Osteocyte (in vitro differentiated cells): ENCODE measurements at places on chromosomes 2 and 18. TPM values are rescaled to one million over a fixed set of nuclear protein-coding genes. Genes with fewer than 3 reads are reported as not detected.
A peak's percentile ranks its signal among the peaks of the same experiment; 100 is the strongest.

The LONRF2 gene
- total RNA-seq: 0.26 and 0.32 TPM in 2 replicates

The REG1A gene
- not detected in 2 replicates for total RNA-seq

DNA sequence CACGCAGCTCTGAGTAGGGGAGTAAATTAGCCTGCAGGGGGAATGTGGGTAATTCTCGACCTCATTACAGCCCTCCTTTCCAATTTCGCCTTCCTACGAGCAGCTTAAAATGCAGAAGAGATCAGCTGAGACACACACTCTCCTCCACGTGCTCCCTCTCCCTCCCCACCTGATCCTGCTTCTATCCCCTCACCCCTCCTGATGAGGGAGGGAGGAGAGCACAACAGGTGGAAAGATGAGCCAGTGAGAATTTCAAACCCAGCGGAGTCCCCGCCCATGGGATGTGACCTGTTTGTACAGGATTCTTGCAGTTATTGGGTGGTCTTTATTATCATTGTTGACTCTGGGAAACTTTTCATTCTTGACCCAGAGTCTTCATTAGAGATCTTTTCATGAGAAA lies 35.5 kb downstream of the DDX18 start:
- no peak for DNase-seq

DNA sequence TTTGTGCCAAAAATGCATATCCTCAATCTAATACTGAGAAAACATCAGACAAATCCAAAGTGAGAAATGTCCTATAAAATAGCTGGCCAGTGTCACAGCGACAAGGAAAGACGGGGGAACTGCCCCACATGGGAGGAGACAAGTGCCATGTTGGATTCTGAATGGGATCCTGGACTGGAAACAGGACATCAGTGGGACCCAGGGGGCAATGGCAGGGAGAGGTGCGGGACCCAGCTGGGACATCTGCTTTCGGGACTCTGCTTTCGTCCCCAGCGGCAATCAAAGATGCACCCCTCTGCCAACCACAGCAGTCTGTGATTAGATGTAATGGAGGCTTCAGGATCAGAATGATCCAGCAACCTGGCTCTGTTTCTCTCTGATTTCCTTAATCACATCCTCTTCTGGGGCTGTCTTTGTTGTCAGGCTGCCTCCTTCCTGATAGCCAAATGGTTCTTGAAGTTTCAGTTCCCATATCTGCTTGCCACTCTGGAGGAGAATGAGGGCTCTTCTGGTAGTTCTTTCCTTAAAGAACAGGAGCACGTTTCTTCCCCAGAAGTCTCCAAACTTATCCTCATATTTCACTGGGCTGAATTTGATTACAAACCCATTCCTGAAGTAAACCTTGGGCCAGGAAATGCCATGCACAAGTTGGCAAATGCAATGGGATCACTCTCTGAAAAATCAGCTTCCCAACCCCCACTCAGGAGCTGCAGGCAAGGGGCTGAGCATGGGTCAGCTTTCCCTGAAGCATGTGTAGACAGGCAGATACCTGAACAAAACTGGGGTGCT lies 13.6 kb upstream of the PROC start:
- peak; percentile 66 for DNase-seq

- DNase-seq: no peak
These were observed 64.5 kb downstream of the ADI1 start for GRCh38 chr2:3454802-3455201.

DNA sequence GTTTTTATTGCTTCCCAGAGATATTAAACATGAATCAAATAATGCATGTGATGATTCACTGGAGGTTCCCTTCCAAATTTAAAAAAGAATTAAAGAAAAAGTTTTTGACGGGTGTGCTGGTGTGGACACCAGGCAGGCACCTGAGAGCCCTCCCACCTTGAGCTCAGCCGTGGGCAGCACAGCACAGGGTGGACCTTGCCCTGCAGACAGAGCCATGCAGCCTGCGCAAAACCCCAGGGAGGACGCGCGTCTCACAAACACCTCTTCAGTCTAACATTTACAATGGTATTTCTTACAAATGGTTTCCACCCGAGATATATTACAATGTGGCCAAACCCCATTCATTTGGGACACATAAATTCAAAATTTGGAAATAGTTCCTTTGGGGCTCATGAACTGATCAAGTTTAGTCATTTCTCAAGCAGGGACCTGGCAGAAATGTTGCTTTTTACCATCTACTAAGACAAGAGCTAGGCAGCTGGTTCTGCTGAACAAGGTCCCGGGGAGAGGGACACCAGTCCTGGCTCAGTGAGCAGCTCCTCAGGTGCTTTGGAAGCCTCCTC lies 45.4 kb downstream of the ODC1 start:
- no peak for DNase-seq

DNA sequence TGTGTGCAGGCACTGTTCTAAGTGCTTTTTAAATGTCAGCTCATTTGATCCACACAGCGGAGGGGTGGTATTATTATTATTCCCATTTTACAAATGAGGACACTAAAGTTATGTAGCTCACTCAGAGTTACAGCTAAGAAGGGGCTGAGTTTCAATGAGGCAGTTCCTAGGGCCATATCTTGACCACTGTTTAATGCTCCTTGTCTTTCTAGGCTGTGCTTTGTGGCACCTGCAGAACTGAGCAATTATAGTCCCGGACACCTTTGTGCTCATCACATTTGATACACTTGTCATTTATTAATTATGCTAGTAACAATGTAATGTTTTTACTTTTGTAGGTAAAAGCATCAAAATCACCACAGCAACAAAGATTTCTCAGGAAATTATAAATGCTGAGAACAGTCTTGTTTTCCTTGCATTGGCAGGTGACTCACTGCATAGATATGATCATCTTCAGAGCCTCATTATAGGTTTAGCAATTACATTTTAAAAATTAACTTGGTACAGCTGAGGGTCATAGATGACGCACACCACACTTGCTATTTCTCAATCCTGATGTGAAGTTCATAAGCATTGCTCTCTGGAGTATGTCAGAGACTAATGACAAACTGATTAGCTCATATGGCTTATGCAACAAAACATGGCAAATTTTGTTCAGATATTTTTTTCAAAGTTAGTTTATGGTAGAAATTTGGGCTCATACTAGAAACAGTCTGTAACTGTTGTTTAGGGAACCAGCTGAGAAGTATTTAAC lies 366.8 kb downstream of the TGIF1 start:
- DNase-seq: no peak

DNA sequence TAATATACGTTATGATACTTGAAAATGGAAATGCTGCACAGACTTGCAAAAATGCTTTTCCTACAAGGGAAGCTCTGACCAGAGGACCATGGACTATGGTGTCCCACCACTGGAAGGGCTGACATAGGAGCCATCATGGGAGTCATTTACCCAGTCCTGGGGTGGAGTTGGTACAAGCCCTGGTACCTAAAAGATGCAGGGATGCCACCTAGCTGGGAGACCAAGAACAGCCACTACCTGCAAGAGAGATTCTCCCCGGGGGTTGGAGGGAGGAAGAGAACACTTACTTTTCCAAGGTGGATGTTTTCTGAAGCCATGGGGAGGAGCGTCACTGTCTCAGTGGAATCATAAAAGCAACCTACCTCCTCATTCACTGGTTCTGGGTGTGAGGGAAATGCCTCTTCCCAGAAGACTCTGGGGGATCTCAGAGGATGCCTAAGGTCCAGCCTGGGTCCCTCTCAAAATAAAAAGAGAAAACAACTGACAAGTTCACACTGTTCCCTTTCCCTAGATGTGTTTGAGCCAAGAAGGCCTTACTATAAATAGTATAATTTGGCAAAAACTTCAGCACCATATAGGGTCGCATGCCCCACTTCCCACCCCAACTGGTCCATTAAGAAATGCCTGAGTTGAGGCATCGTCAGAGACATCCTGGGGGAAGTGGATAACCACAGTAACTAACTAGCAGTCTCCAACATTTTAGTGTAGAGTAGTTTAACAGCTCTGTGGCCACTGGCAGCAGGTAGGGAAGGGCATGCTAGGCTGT lies 39.9 kb downstream of the REEP1 start:
- DNase-seq: no peak

DNA sequence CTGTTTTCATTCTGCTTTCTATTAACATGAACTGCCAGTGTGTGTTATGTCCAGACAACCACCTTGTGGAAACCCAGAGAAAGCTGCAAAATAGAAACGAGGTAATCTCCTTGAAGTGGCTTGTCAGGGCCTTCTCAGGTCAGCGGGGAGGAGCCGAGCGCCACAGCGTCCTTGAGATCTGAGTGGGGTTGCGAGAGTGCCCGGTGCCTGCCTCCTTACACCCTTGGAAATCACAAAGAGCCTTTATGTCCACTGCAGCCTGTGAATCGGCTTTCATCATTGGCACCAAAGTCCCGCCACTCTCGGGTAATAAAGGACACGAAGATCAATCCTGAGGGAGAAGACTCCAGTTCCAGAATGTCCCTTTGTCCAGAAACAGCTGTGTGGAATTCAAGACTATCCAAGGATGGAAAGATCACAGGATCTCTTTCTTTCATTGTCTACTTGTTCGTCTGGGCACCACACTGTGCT lies 135.2 kb downstream of the HRH4 start:
- DNase-seq: no peak

DNA sequence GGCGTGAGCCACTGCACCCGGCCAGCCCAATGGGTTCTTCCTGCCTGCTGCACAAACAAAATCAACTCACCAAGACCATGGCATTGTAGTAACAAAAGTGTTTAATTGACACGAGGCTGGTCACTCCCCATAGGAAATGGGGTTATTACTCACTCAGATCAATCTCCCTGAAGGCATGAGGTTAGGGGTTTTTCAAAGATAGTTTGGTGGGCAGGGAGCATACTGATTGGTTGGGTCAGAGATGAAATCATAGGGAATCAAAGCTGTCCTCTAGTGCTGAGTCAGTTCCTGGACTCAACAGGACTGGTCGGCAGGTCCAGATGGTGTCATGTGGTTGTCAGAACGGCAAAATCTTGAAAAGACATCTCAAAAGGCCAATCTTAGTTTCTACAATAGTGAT lies 122.1 kb downstream of the TMEM17 start:
- DNase-seq: no peak

GRCh38 chr2:13725945-13726344 lies 906.6 kb upstream of the LRATD1 start:
- DNase-seq: no peak

GRCh38 chr2:88165332-88166003 lies 4.7 kb upstream of the THNSL2 start:
- DNase-seq: no peak

DNA sequence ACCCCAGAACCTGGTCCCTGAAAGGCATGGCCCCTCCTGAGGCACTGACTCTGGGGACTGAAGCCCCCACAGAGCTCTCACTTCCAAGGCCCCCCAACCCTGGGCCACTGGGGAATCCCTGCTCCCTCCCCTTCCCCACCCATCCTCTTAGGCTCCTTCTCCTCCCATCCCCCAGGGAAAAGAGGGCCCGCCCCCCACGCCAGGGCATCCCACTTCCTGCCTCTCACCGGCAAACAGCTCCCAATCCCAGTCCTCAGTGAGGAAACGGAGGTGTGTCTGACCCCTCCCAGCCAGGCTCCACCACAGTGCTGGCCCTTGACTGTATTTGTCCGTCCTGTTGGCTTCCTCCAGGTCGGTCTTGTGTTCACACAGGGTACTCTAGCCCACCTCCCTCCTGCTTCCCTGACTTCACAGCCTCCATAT lies 35.0 kb upstream of the PTMA start:
- DNase-seq: peak; percentile 75

DNA sequence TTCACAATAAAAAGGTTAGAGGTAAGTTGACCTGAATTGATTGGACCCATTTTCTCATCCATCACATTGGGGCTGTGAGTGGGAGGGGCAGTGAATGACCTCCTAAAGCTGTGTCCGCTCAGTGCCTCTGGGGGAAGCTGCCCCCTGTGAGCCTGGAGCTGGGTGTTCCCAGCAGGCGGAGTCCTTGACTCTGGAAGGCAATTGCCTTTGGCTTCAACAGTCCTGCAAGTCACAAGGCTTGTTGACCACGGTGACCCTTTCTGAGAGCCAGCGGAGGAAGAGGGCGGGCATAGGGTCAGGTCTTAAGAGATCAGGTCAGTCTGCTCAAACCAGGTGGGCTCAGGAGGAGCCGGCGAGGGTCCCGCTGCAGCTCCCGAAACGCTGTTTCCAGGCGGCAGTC lies 1.1 kb upstream of the CIDEA start:
- no peak for DNase-seq

The RAB6C gene
- total RNA-seq: not detected in 2 replicates

The TLX2 gene
- total RNA-seq: not detected in 2 replicates

GRCh38 chr18:74013955-74014354 lies 133.7 kb downstream of the FBXO15 start:
- DNase-seq: no peak

The CENPA gene
- 4.6 and 5.1 TPM in 2 replicates for total RNA-seq

The UGT1A8 gene
- total RNA-seq: not detected in 2 replicates

DNA sequence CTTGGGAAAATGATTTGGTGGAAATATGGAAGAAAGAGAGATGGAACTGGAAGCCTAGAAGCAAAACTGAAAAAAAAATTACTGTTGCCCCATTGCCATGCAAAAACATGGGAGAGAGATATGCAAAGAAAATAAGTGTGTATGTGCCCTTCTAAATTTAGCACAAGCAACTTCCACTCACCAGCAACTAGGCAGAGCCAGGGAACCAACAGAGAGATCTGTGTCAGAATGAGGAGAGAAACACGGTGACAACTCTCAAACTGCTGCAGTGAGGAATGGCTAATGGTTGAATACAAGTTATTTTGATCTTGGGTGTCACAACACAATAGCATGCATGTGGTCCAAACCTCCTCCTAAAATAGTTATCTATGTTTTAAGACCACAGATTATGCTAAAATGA lies 10.9 kb downstream of the DSC2 start:
- no peak for DNase-seq

DNA sequence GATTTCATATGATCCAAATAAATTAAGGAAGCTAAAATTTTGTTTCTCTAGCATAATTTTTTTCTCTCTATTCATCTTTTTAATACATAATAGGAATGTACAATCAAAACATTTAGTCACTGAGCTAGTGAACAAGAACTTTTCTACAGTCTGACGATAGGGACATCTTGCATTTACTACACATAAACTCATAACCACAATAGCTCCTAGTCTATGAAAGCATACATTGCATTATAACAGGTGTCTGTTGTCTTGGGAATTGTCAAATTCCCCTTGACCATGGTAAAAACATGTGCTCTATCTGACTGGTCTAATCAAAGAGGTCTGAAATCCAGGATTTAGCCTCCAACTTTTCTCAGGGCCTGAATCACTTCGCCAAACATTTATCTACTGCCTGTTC lies 144.8 kb downstream of the FAM124B start:
- DNase-seq: no peak

DNA sequence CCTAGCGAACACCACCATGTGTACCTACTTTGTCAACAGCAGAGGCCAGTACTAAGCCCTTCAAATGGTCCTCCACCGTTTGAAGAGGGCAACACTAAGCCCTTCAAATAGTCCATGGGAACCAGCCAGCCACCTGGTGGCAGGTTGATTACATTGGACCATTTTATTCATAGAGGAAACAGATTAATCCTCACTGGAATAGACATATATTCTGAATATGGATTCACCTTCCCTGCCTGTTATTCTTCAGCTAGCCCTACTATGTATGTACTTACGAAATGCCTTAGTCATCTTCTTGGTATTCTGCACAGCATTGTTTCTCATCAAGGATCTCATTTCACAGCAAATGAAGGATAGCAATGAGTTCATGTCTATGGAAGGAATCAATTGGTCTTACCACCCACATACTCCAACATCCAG lies 10.0 kb upstream of the ZNF396 start:
- no peak for DNase-seq

- DNase-seq: no peak
These were observed 25.3 kb upstream of the RPL31 start for GRCh38 chr2:100976645-100977391.
